Activated naive CD4-positive, alpha-beta T cell treated with Interleukin-2 at 50 U/mL for 16 hours (primary cell): ENCODE measurements at places on chromosomes 7 and 10.

GRCh38 chr10:7527468-7527867, 116.6 kb upstream of the SFMBT2 start:
- DNase-seq: no peak

DNA sequence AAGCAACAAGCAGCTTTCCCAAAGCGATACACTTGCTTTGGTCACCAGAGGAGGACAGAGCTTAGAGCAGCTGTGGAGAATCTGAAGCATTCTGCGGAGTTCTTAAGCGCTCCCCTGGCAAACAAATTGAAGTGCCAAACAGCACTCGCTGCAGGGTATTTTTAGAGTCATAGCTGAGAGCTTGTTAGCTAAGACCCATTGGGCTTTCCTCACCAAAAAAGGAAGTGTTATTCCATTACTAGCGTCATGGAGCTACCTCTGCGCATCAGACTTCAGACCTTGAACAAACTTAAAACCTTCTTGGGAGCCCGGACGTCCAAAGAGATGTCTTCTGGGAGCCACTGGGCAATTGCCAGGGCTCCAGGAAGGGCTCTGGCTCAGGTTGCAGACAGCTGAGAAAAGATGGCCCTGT, 23.2 kb upstream of the BMPR1A start:
- DNase-seq: no peak

- DNase-seq: no peak
These were observed 4.0 kb upstream of the TMEM270 start for GRCh38 chr7:73856941-73857340.

DNA sequence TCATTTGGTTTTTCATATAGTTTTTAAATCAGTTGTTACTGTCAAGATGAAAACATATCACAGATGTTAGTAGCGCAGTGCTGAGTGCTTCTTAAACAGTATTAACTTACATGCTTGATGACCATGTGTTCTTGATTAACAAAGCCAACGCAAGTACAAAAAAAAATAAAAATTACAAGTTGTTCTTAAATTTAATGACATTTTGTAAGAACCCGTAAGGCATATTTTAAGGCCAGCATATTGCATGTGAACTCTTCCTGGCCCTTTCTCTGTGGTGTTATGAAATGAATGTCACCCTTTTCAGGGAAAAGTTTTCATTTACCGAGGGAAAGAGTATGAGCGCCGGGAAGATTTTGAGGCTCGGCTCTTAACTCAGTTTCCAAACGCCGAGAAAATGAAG, 140.4 kb upstream of the NPS start:
- DNase-seq: no peak

DNA sequence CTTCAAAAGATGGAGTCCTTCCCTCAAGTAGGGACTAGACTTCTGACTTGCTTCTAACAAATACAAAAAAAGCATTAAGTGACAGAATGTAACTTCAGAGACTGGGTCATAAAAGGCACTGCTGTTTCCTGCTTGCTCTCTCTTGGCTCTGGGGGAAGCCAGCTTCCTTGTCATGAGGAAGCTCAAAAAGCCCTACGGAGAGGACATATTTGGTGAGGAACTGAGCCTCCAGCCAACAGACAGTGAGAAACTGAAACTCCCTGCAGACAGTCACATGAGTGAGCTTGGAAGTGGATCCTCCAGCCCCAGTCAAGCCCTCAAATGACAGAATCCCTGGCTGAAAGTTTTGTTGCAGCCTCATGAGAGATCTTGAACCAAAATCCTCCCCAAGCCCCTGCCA, 26.3 kb upstream of the SLC35G1 start:
- no peak for DNase-seq

- no peak for DNase-seq
These were observed 27.2 kb downstream of the WDFY4 start for GRCh38 chr10:48711830-48712229.

DNA sequence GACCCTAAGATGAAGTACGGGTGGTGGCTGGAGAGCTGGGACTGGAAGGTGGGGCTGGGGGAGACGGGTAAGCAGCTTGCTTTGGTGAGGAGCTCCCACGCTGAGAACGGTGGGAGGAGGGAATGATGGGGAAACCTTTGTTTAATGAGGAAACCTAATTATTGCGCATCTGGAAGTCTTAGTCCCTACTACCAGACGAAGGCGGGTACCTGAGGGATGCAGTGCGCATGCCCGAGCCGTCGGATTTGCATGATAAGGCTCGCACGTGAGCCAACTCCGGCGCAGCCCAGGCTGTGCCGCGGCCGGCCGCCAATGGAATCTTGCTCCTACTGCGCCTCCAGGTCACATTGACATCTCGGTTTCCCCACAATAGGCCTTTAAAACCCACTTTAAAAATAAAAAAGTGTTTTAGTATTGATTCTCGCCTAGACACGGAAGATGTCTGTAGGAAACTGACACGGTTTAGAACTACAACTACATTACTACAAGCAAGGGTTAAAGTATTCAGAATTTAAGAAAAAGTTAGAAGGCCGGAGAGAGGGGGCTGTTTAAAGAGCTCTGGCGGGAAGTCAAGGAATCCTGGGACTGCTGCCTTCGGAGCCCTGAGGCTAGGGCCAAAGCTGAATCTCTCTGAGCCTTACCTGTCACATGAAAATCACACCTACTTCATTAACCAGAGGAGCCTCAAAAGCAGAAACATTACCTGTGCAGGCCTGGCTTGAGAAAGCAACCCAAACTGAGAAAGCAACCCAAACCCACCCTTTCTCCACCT, 12.1 kb upstream of the DLX6 start:
- no peak for DNase-seq

GRCh38 chr7:43956027-43956426, 29.8 kb downstream of the UBE2D4 start:
- DNase-seq: no peak

DNA sequence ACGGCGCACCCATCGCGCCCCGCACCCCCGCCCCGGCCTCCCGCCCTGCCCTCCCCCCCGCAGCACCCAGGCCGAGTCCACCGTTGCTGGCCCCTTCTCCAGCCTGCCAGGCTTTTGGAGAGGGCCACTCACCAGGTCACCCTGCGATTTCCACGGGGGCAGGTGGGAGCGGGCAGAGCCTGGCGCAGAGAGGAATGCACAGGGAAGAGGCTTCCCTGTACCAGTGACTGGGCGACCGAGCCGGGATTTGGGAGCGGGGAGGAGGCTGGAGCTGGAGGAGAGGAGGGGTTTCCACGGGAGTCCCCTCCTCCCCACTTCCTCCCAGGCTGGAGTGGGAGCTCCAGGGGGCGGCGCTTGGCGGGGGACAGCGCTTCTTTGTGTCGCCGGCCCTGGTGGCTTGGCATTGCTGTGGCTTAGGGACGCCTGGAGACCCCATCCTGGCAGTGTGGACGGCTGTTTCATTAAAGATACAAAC, 19.3 kb downstream of the TCAF1 start:
- no peak for DNase-seq

DNA sequence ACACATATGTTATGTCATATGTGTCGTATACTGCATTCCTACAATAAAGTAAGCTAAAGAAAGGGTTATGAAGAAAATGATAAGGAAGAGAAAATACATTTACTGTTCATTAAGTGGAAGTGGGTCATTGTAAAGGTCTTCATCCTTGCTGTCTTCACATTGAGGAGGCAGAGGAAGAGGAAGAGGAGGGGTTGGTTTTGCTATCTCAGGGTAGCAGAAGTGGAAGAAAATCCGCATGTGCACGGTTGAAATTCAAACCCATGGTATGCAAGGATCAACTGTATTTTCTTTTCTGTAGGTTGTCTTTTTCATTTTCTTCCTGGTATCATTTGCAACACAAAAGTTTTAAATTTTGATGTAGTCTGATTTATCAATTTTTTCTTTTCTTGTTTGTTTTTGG, 6.3 kb downstream of the PLEKHA8 start:
- DNase-seq: no peak

DNA sequence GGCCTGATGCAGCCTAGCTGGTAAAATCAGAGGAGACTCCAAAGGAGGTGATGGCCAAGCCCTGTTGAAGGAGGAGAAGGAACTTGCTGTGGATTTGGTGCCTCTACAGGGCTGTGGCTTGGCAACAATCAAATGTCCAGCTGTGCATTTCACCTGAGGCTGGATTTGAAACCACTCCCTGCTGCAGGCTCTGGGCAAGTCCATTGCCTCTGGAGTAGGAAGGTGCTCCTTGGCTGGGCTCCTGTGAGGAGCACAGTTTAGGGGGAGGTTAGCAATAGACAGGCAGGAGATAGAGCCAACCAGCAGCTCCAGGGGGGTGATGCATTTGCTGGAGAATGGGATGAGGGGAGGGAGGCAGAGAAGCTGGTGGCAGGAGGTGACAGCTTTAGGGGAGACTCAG, 26.5 kb downstream of the CDH23 start:
- DNase-seq: no peak

DNA sequence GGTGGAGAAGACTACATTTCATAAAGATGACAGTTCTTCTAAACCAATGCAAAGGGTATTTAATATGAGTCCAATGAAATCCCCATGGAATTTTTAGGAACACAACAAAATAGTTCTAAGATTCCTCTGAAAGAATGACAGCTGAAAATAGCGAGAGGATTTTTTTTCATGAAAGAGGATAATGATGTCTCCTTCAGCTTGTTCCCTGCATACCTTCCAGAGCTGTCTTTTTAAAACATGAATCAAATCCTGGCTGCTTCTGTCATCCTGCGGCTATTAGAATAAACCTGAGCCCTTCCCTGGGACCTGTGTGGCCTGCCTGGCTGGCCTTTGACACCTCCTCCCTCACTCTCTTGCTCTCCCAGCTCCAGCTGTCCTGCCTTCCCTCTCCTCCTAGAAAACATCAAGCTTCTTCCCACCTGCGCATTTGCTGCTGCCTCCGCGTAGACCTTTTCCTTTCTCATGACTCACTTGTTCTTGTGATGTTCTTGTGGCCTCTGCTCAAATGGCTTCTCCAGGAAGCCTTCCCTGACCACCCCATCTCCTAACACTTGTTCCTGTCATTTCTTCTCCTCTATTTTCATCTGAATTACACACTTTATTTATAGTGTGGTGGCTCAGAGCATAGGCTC, 57.4 kb downstream of the EEPD1 start:
- no peak for DNase-seq
